ENCODE measurements at places on chromosomes 4 and X. TPM values are rescaled to one million over a fixed set of nuclear protein-coding genes. Genes with fewer than 3 reads are reported as not detected.

Gene TCEANC
- polyA plus RNA-seq, result 6.5 TPM

Gene TRPC3
- polyA plus RNA-seq, result 1.2 TPM

Gene TEX13B
- polyA plus RNA-seq, result not detected

Gene TCEAL9
- polyA plus RNA-seq, result 205 TPM

Gene CTSO
- 42.5 TPM for polyA plus RNA-seq

Gene HTRA3
- polyA plus RNA-seq, result 9.7 TPM

Gene BDH2
- 171 TPM for polyA plus RNA-seq

Gene PDE6B
- polyA plus RNA-seq, result 37.6 TPM

Gene PASD1
- not detected for polyA plus RNA-seq

Gene GATA1
- 1.3 TPM for polyA plus RNA-seq

Gene CMC4
- 7.4 TPM for polyA plus RNA-seq

Gene RBMXL3
- polyA plus RNA-seq, result not detected

Gene NBDY
- 105 TPM for polyA plus RNA-seq

Gene BTC
- 6.4 TPM for polyA plus RNA-seq

Gene DSPP
- polyA plus RNA-seq, result not detected

Gene USP17L28
- polyA plus RNA-seq, result not detected

Gene MED14
- polyA plus RNA-seq, result 55.4 TPM

Gene CEP135
- 10.8 TPM for polyA plus RNA-seq

Gene NSUN7
- polyA plus RNA-seq, result 19.7 TPM

Gene NAP1L3
- 14.8 TPM for polyA plus RNA-seq

Gene DTHD1
- not detected for polyA plus RNA-seq

Gene MAGEA2
- polyA plus RNA-seq, result not detected

Gene AMBN
- 2.6 TPM for polyA plus RNA-seq

Gene CNGA1
- polyA plus RNA-seq, result 5.5 TPM

Gene UGT2B10
- polyA plus RNA-seq, result not detected

Gene EIF2S3
- 172 TPM for polyA plus RNA-seq

Gene ZMAT1
- polyA plus RNA-seq, result 40.1 TPM

Gene SHROOM2
- 17.8 TPM for polyA plus RNA-seq

Gene SORCS2
- 9.4 TPM for polyA plus RNA-seq

Gene ALB
- 3.7 TPM for polyA plus RNA-seq

Gene SLC9B1
- polyA plus RNA-seq, result 4.6 TPM

Gene PAGE2
- not detected for polyA plus RNA-seq

Gene GDPD2
- 1.5 TPM for polyA plus RNA-seq

Gene PNCK
- polyA plus RNA-seq, result 10.9 TPM

Gene MAOB
- polyA plus RNA-seq, result 42.2 TPM

Gene TMEM165
- polyA plus RNA-seq, result 86.0 TPM

Gene SLC39A8
- polyA plus RNA-seq, result 23.5 TPM

Gene FRMPD4
- polyA plus RNA-seq, result 0.17 TPM

Gene IL21
- polyA plus RNA-seq, result not detected

Gene CFP
- 2.2 TPM for polyA plus RNA-seq

Gene ARAP2
- polyA plus RNA-seq, result 7.7 TPM

Gene PABPC4L
- polyA plus RNA-seq, result 11.6 TPM

Gene ASB11
- not detected for polyA plus RNA-seq

Gene MED12
- 69.2 TPM for polyA plus RNA-seq

Gene ZCCHC18
- polyA plus RNA-seq, result 6.3 TPM

Gene CSAG3
- not detected for polyA plus RNA-seq

Gene GRIA3
- 2.3 TPM for polyA plus RNA-seq

Gene NAP1L5
- polyA plus RNA-seq, result 14.6 TPM

Gene FAM133A
- 0.08 TPM for polyA plus RNA-seq
